ENCODE measurements at places on chromosomes 13 and 19. TPM values are rescaled to one million over a fixed set of nuclear protein-coding genes. Genes with fewer than 3 reads are reported as not detected.

Gene CYP4F3
- total RNA-seq = not detected

Gene CYP4F8
- not detected for total RNA-seq

Gene ERICH4
- not detected for total RNA-seq

Gene ZNF433
- 3.5 TPM for total RNA-seq

Gene EFNB2
- total RNA-seq = 11.6 TPM

Gene KCNRG
- 0.39 TPM for total RNA-seq

Gene ITGBL1
- 57.1 TPM for total RNA-seq

Gene IGFL1
- total RNA-seq = not detected

Gene S1PR4
- total RNA-seq = not detected

Gene MLNR
- not detected for total RNA-seq

- DNase-seq = no peak
Measured at GRCh38 chr19:35717665-35718344, at the start of gene KMT2B. KMT2B (plus strand) TSS chr19:35718003; CDS start chr19:35718019, 16 bp downstream.

GRCh38 chr13:77616027-77616426, 80.5 kb downstream of the SCEL start:
- DNase-seq = no peak

DNA sequence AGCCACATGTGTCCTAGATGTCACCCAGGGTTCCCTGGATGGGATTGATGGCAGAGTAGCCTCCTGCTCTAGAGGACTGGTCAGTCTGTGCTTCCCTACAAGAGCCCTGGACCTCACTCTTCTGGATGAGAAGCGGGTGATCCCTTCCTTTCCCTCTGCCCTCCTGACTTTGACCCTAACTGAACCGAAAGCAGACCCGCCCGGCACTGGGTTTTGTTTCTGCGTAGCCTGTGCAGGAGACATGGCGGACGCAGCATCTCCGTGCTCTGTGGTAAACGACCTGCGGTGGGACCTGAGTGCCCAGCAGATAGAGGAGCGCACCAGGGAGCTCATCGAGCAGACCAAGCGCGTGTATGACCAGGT, 4.9 kb downstream of the THOP1 start:
- no peak for DNase-seq

GRCh38 chr13:113066142-113066455, 39.5 kb upstream of the F7 start:
- DNase-seq = no peak

- no peak for DNase-seq
Measured at GRCh38 chr13:40657951-40658350, 8.5 kb downstream of the FOXO1 start.

DNA sequence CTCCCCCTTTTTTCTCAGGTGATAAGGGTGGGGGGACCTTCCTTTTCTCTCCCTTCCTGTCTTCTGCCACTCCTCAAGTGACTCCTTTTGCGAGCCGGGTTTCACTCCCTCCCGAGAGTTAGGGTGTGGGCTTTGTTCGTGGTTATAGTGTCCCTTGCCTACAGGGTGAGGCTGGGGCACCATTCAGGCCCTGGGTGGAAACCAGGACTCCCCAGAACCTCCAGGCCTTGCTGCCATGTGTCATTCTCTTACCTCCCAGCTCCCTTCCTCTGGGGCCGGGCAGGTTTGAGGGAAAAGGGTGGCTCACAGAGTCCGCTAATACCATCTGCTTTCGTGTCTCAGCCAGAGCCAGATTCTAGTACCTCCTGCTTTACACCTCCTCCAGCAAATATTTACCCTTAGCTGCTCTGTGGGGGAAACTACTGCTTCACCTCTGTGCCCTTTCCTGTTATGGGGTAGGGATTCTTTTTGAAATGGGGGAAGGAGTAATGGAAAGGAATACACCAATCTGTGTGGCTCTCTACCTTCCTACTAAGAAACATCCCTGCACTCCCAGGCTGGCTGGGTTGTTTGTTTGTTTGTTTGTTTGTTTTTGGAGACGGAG, 2.8 kb downstream of the ACTN4 start:
- DNase-seq = peak; percentile 39

- DNase-seq = no peak
Measured at GRCh38 chr19:2160379-2160778, 3.4 kb upstream of the DOT1L start.

GRCh38 chr19:10332158-10332964, 968 bp downstream of the RAVER1 start:
- DNase-seq = peak; percentile 12

- peak; percentile 66 for DNase-seq
Measured at GRCh38 chr19:38862321-38863059, 12.7 kb upstream of the HNRNPL start.

DNA sequence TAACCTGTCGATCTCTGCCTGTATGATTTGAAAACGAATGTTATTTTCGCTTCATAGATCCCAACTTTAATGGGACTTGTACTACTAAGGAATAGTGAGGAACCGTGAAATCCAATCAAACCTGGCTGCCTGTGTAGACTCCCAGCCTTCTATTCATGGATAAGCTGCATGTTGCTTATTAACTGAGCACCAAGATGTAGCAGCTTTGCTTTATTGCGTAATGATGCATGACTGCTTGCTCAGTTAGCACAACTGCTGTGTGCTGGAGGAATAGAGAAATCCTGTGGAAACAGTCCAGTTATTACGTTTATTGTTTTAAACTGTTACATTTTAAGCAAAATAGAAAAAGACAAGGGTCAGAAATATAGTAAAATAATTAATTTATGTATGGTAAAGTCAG, 108.2 kb downstream of the SHISA2 start:
- no peak for DNase-seq

DNA sequence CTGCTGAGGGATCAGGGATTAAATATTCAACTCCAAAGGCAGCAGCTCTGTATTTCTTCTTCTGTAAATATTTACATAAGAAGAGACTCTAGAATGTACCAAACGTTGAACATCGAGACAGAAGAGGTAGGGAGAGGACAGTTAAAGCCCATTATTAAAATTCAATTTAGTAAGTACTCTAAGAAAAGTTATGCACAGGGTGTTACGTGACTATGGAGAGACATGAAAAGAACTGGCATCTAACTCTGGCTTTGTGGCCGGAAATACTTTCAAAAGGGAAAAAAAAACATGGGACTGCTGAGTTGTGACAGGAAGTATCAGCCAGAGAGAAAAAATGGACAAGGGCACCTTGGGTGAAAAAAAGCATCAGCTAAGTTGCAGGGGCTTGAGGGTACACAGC, 36.7 kb downstream of the LNX2 start:
- peak; percentile 57 for DNase-seq

- no peak for DNase-seq
Measured at GRCh38 chr19:38945562-38946228, 15.0 kb downstream of the MRPS12 start.

- no peak for DNase-seq
Measured at GRCh38 chr13:21884965-21885567, 214.2 kb downstream of the FGF9 start.

DNA sequence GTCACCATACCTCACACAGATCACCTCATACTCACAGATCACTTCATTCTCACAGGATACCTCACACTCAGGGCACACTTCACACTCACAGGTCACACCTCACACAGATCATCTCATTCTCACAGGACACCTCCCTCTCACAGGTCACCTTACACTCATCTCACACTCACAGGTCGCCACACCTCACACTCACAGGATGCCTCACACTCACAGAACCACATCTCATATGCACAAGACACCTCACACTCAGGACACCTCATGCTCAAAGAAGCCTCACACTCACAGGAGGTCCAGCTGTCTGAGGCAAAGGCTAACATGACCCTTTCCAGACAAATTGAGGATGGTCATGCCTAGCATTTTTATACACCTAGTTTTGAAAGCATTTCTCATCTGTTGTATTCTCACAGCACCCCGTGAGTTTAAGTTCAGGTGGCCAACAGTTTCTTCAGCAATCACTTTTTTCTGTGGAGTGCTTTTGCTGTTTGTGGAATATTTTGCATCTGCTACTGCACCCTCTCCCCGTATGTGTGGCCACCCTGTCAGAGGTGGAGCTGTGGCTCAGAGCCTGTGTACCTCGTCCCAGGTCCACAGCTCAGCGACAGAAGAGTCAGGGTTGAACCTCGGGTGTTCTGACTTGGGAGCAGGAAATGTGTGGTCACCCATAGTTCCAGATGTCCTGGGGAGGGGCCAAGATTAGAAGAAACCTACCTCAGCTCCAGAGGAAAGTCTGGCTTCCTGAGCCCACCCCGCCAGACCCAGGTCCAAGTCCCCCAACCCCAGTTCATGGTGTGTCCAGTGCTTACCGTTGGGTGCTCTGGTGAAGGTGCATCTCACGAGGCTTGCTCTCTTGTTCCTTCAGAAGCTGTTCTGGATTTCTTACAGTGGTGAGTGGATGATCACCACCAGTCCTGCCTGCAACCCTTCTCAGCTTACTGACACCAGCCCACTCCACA, 7.6 kb downstream of the F7 start:
- DNase-seq = no peak

DNA sequence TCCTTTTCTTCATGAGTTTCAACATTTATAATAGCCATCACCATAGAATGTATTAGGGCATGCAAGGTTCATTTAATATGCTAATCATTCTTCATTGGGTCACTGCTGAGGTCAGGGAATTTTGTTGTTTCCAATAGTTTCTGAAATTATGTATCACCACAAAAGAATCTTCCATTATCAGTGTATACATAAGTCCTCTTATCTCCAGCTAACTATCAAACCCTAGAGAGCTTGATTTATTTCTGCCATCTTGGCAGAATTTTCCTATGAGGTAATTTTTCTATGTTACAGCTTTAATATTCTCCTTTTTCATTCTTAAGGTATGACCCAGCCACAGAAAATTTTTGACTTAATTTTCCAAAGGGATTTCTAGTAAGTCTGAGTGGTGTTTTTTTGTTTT, 415.0 kb upstream of the SLITRK1 start:
- DNase-seq = no peak

DNA sequence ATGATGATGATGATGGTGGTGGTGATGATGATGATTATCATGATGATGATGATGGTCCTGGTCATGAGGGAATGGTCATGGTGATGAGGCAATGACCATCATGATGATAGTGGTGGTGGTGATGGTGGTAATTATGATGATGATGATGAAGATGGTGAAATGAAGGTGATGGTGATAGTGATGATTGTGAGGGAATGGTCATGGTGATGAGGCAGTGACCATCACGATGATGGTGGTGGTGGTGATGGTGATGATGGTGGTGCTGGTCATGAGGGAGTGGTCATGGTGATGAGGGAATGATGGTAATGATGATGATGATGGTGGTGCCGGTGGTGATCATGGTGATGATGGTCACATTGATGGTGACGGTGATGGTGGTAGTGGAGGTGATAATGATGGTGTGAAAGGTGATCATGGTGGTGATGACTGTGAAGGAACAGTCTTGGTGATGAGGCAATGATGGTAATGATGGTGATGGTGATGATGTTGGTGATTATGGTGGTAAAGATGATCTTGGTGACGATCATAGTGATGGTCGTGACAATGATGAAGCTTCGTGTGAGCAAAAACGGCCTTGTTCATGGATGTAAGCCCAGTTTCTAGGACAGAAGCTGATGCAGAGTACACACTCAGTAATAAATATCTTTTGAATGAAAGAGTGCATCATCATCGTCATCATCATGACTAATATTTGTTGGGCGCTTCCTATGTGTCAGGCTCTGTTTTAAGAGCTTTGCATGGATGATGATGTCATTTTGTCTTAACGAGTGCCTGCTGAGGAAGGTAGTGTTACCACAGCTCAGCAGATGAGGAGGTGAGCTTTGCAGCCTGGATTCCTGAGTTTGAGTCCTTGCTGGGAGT, 17.3 kb downstream of the SBK2 start:
- DNase-seq = peak; percentile 63

- peak; percentile 82 for DNase-seq
Measured at GRCh38 chr13:98507282-98507797, 69.6 kb downstream of the STK24 start.

DNA sequence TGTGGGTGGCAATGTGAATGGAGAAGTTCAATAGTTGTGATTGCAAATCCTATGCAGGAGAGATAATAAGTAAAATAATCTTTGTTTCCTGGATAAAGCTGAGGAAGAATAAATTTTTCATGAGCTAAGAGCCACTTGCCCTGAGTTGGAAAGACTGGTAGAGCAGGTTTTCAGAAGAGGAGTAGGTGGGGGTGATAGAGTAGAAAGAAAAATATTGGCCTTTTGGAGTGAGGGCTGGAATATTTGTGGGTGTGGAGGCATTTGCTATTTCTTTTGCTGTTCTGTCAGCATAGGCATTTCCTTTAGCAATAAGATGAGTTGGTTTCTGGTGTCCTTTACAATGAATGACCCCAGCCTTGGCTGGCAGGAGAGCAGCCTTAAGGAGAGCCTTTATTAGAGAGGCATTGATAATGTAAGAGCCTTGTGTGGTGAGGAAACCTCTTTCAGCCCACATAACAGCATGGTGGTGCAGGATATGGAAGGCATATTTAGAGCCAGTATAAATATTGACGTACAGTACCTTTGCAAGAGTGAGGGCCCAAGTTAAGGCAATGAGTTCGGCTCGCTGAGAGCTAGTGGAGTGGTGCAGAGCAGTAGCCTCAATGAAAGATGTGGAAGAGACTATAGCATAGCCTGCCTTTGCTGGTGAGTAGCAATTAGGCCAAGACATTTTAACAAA, 11.6 kb upstream of the ZNF431 start:
- no peak for DNase-seq

- no peak for DNase-seq
Measured at GRCh38 chr13:28494504-28494777, 487 bp downstream of the FLT1 start.

- no peak for DNase-seq
Measured at GRCh38 chr19:50167314-50167721, 4.2 kb upstream of the IZUMO2 start.

DNA sequence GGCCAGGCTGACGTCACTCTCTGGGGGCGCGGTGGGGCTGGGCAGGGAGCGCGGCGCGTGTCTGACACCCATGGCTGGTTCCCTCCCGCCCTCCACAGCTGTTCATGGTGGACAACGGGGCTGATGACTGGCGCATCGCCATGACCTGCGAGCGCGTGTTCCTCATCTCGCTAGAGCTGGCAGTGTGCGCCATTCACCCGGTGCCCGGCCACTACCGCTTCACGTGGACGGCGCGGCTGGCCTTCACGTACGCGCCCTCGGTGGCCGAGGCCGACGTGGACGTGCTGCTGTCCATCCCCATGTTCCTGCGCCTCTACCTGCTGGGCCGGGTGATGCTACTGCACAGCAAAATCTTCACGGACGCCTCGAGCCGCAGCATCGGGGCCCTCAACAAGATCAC, 14.7 kb downstream of the KCNN1 start:
- DNase-seq = no peak

- DNase-seq = no peak
Measured at GRCh38 chr13:98068521-98068920, 74.4 kb upstream of the FARP1 start.

DNA sequence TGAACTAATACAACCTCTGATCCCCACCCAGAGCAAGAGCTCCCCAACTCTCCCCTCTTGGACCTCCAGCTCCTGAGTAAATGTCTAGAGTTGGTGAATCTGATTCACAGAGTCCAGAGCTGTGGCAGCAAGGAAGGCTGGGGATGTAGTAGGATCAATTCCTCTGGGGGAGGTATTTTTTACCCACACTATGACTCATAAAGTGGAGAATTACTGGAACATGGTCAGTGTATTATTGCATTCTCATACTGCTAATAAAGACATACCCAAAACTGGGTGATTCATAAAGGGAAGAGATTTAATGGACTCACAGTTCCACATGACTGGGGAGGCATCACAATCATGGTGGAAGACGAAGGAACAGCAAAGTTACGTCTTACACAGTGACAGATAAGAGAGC, 496.7 kb downstream of the EFNB2 start:
- DNase-seq = peak; percentile 85
